Suprapubic skin (tissue), 4 donors: ENCODE measurements at places on chromosomes 2 and 18.
A peak's percentile ranks its signal among the peaks of the same experiment; 100 is the strongest.

GRCh38 chr2:104872866-104873688 lies 19.2 kb downstream of the POU3F3 start:
- H3K4me3 ChIP-seq = peak overlapping the region; percentile 60
- no peaks in the 10 kb centered on the region for H3K36me3 ChIP-seq
- peaks cover 17% of the 10 kb centered on the region for H3K4me1 ChIP-seq
- H3K27ac ChIP-seq = no peak overlapping the region
- DNase-seq = peak; percentile 76

GRCh38 chr2:142858961-142859360 lies 18.5 kb upstream of the KYNU start:
- H3K27me3 ChIP-seq = no peaks in the 10 kb centered on the region
- no peaks in the 10 kb centered on the region for H3K36me3 ChIP-seq
- no peak overlapping the region for H3K4me3 ChIP-seq
- no peak for DNase-seq

DNA sequence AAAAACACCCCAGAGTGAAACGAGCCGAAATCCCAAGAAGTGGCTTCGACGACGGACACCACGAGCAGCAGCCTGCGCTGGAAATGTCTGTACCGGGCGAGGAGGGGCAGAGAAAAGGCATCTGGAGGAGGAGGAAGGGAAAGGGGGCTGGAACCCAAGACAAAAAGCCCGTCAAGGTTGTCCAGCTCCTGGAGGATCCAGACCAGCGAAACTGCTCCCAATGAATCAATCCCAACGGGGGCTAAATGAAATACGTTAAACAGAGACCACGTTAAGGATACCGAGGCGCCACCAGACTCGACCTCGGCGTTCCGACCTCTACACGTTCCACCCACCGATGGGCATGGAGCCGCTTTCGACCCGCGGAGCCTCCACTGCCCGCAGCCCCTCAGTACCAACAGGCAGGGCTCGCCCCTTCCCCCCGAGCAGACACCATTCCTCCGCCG lies 400 bp downstream of the CCDC88A start:
- H3K4me1 ChIP-seq = peaks cover 26% of the 10 kb centered on the region
- no peak for DNase-seq
- H3K4me3 ChIP-seq = peak overlapping the region; percentile 86
- no peaks in the 10 kb centered on the region for H3K36me3 ChIP-seq

GRCh38 chr2:40147360-40147759 lies 304.5 kb downstream of the SLC8A1 start:
- no peaks in the 10 kb centered on the region for H3K4me1 ChIP-seq
- DNase-seq = no peak
- H3K4me3 ChIP-seq = no peak overlapping the region
- H3K27ac ChIP-seq = no peak overlapping the region
- H3K36me3 ChIP-seq = no peaks in the 10 kb centered on the region

GRCh38 chr2:111618978-111619902 lies 264.8 kb downstream of the ANAPC1 start:
- DNase-seq = no peak
- no peaks in the 10 kb centered on the region for H3K36me3 ChIP-seq
- H3K4me3 ChIP-seq = no peak overlapping the region
- H3K4me1 ChIP-seq = peaks cover 31% of the 10 kb centered on the region

DNA sequence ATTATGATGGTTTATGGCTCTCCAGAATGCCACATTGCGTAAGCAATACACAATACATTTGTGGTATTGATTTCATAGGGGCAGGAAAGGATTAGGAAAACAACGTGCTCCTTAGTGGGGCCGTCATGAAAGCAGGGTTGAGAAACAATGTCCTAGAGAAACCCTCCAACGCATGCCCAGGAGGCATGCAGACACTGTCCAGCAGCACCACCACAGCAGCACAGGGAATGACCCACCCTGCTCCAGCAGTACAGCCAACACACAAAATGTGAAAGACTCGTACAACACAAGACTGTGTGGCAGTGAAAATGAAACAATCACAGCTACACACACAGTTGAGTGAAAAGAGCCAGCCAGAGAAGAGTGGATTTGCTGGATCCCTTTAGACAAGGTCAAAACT lies 66.3 kb downstream of the FAM168B start:
- DNase-seq = no peak
- H3K27ac ChIP-seq = no peak overlapping the region
- no peaks in the 10 kb centered on the region for H3K27me3 ChIP-seq
- no peak overlapping the region for H3K4me3 ChIP-seq
- no peaks in the 10 kb centered on the region for H3K36me3 ChIP-seq

DNA sequence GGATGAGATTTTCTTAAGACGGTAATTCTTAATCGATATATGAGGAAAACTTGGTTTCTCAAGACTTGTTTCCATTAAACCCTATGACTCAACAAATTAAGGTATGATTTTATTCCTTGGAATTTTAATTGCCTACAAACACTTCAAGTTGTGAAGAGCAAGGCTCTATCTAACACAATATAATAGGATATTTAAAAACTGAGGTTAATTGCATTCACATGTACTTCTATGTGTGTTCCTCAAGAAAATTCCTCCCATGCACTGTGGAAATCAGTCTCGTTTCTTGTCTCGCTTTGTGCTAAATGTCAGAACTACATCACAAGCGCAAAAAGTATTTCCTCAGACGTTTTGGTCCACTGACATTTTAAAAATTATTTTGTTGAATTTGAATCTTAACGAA lies 109.6 kb upstream of the UNC80 start:
- no peak overlapping the region for H3K27ac ChIP-seq
- no peaks in the 10 kb centered on the region for H3K27me3 ChIP-seq
- H3K36me3 ChIP-seq = no peaks in the 10 kb centered on the region
- H3K4me3 ChIP-seq = no peak overlapping the region
- H3K4me1 ChIP-seq = no peaks in the 10 kb centered on the region

DNA sequence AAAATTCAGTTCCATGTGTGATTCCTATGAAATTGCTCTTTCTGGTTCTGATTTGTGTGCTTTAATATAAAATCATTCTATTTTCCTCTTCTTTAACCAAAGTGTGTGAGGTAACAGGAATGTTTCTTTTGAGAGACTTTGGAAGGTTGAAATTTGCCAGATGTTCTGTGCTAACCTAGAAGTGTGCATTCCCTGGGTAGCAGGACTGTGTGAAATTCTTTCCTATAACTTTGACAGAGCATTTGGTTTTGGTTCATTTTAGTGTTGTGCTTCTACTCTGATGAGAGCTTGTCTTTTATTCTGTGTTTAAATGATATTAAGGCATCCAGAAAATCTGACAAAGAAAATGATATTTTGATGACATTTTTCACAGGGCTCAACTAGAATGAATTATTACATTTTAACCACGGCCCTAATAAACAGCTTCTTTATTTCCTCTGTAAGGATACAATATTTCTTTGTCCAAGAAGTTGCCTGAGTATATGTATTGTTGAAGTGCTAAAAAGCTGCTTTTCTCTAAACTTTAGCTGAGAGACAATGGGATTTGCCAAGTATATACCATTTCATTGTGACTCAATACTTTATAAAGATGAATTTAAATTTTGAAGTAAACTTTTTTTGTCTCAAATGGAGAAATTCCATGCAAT lies 34.7 kb upstream of the DLX1 start:
- no peak overlapping the region for H3K4me3 ChIP-seq
- H3K27me3 ChIP-seq = no peaks in the 10 kb centered on the region
- no peaks in the 10 kb centered on the region for H3K4me1 ChIP-seq
- H3K27ac ChIP-seq = no peak overlapping the region
- H3K36me3 ChIP-seq = no peaks in the 10 kb centered on the region

- no peak overlapping the region for H3K4me3 ChIP-seq
- H3K36me3 ChIP-seq = no peaks in the 10 kb centered on the region
- DNase-seq = no peak
- H3K27ac ChIP-seq = no peak overlapping the region
These were observed 12.1 kb downstream of the CD226 start for GRCh38 chr18:69935319-69936190.

GRCh38 chr2:79253243-79253774 lies 93.8 kb upstream of the REG3A start:
- no peaks in the 10 kb centered on the region for H3K36me3 ChIP-seq
- no peak overlapping the region for H3K27ac ChIP-seq
- H3K4me3 ChIP-seq = no peak overlapping the region
- no peaks in the 10 kb centered on the region for H3K4me1 ChIP-seq
- DNase-seq = no peak

GRCh38 chr2:195570329-195570728 lies 86.7 kb upstream of the SLC39A10 start:
- no peaks in the 10 kb centered on the region for H3K36me3 ChIP-seq
- DNase-seq = no peak
- H3K27me3 ChIP-seq = no peaks in the 10 kb centered on the region
- no peak overlapping the region for H3K4me3 ChIP-seq
- H3K4me1 ChIP-seq = no peaks in the 10 kb centered on the region

GRCh38 chr18:10216791-10217190 lies 237.6 kb upstream of the APCDD1 start:
- no peak overlapping the region for H3K4me3 ChIP-seq
- no peaks in the 10 kb centered on the region for H3K27me3 ChIP-seq
- no peak overlapping the region for H3K27ac ChIP-seq

GRCh38 chr18:6052449-6052913 lies 157.2 kb upstream of the TMEM200C start:
- no peak for DNase-seq
- H3K4me1 ChIP-seq = no peaks in the 10 kb centered on the region
- no peak overlapping the region for H3K27ac ChIP-seq
- no peaks in the 10 kb centered on the region for H3K27me3 ChIP-seq

- no peaks in the 10 kb centered on the region for H3K27me3 ChIP-seq
- H3K4me3 ChIP-seq = no peak overlapping the region
- H3K27ac ChIP-seq = no peak overlapping the region
- peaks cover 29% of the 10 kb centered on the region for H3K36me3 ChIP-seq
These were observed 16.9 kb downstream of the KLHL41 start for GRCh38 chr2:169526451-169526850.

DNA sequence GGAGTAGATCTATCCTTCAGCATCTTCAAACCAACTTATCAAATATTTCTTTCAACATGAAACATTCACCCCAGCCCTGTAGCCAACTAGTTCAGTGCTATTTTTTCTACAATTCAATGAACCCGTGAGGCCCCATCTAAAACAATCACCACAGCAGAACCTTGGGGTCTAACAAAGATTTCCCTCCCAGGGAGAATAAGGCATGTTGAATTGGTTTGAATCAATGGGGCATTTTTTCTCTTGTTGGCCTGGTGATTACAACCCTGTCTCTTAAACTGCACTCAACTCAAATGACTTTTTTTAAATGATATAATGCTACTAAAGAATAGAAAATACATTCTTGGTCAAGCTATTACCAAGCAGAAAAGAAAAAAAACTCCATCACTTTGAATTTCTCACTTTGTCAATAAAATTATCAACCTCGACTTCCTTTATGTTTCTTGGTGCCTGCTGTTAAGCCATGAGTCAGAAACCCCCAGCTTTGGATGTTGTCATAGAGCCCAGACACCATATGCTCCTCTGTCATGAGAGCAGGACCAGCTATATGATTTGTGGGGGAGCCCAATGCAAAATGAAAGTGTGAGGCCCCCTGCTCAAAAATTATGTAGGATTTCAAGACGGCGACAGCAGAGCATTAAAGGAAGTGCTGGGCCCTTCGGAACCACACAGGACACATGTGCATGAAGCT lies 282.4 kb downstream of the MEIS1 start:
- no peak for DNase-seq
- no peaks in the 10 kb centered on the region for H3K27me3 ChIP-seq
- H3K36me3 ChIP-seq = no peaks in the 10 kb centered on the region
- H3K4me1 ChIP-seq = no peaks in the 10 kb centered on the region

DNA sequence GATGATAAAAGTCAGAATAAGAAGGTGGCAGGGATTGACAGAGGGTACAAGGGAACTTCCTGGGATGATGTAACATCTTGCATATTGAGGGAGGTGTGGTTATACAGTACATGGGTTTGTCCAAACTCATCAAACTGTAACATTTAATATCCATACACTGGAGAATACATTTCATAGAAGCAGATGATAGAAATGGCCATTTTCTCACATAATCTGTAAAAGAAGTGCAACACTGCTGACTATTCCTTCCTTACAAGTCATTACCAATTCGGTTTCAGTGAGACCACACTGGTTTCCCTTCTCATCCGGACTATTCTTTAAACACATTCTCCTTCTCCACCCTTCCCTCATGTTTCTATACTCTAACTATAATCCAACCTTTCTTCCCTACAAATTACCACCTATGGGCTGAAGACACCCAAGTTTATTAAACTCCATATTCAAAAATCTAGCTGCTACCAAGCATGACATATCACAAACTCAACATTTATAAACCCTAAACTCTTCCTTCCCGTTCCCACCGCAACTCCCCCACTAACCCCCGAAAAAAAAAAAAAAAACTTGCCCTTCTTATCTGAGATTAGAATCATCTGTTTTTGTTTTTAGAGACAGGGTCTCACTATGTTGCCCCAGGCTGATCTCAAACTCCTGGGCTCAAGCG lies 1.6 kb downstream of the COX7A2L start:
- no peaks in the 10 kb centered on the region for H3K36me3 ChIP-seq
- no peak for DNase-seq
- no peak overlapping the region for H3K27ac ChIP-seq
- H3K4me3 ChIP-seq = peak overlapping the region; percentile 95
- no peaks in the 10 kb centered on the region for H3K27me3 ChIP-seq
- H3K4me1 ChIP-seq = peaks cover 34% of the 10 kb centered on the region

DNA sequence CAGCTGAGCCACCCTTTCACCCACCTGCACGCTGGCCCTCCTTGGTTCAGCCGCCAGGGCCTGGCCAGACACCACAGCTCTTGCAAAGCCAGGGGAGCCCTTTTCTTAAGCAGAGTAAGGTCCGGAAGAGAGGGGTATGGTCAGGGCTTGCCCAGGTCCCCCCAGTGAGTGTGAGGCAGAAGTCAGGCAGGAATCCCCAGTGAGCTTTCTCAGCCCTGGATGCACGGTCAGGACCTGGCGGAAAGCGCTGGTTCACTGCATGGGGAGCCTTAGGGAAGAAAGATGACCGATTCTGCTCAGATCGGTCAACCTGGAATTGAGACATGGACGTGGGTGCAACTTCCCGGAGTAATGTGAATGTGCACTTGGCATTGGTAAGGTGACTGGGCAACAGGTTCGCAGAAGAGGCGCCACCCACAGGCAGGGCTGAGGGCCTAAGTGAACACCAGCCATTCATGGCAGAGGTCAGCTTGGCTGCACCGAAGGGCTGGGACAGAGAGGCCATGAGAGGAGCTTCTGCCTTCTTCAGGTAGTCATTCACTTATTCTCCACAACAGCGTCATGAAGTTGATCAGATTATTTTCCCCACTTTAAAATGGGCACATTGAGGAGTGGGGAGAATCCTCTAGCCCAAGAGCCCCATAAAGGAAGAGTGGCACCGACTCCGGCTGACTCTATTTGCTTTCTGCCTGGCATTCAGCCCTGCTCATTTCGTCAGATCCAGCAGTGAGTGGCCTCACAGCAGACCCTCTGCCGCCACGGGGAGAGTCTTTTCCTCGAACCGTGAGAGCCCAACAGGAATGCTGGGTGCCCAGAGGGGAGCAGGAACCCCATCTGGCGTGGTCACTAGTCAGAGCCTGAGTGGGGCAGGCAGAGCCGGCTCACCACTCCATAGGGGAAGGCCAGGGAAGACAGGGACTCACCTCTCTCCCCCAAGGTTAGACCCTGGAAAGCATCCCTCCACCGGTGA lies 35.8 kb downstream of the SCTR start:
- DNase-seq = no peak
- no peaks in the 10 kb centered on the region for H3K27me3 ChIP-seq
- no peak overlapping the region for H3K27ac ChIP-seq
